NCI-H526 (cell line): ENCODE measurements at places on chromosomes 2 and 18.

DNA sequence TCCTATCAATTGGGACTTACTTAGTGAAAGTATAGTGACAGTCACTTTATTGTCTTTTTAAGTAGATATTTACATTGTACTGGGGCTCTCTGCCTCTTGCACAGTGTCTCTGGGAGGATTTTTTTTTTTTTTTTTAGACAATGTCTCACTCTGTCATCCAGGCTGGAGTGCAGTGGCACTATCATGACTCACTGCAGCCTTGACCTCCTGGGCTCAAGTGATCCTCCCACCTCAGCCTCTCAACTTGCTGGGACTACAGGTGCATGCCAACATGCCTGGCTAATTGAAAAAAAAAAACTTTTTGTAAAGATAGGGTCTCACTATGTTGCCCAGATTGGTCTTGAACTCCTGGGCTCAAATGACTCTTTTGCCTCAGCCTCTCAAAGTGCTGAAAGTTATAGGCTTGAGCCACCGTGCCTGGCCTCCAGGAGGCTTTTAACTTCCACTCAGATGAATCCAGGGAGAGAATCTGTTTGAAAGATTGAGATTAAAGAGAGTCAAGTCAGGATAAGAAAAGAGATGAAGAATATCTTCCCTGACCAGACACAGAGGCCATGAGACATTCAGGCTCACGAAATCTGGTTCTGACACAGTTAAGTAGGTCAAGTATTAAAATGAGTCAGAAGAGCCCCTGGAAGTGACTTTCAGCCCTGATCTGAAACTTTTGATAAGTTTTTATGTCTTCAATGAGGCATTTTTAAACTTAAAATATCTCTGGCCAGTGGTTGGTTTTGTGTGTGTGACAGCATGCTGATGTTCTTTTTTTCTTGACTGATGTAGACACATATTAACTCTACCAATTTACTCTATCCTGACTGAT lies 18.3 kb downstream of the ARHGEF33 start:
- DNase-seq, result no peak

DNA sequence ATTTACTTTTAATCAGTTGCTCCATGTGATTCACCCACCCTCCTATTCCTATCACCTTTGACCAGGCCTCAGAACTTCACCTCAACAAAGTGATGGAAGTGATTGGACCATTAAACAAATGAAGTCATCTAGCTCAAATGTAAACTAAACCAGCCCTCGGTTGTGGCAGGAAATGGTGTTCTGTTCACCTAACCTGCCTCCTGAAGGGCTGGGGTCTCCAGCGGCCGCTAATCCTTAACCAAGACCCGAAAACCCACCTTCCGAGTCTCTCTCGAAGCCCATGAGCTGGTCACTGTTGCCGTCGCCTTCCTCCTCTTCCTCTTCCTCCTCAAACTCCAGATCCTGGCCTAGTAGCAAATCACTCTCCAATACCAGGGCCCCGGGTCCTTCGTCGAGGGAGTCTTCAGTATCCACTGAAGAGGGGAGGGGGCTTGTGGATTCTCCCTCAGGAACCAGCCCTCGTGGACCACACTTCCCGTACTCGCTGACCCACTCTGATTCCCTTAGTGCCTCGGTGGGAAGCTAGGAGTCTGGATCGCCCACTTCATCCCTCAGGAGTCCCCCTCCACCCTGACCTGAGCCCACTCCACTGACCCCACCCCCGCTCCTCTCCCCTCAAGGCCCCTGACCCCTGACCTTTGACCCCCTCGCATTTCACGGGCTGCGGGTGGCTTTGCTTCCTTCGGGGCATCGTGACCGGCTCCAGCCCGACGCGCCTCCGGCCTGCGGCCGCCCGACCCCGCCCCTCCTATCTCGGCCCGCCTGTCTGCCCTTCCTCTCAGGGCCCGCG lies 503 bp downstream of the ZNF513 start:
- no peak for DNase-seq

DNA sequence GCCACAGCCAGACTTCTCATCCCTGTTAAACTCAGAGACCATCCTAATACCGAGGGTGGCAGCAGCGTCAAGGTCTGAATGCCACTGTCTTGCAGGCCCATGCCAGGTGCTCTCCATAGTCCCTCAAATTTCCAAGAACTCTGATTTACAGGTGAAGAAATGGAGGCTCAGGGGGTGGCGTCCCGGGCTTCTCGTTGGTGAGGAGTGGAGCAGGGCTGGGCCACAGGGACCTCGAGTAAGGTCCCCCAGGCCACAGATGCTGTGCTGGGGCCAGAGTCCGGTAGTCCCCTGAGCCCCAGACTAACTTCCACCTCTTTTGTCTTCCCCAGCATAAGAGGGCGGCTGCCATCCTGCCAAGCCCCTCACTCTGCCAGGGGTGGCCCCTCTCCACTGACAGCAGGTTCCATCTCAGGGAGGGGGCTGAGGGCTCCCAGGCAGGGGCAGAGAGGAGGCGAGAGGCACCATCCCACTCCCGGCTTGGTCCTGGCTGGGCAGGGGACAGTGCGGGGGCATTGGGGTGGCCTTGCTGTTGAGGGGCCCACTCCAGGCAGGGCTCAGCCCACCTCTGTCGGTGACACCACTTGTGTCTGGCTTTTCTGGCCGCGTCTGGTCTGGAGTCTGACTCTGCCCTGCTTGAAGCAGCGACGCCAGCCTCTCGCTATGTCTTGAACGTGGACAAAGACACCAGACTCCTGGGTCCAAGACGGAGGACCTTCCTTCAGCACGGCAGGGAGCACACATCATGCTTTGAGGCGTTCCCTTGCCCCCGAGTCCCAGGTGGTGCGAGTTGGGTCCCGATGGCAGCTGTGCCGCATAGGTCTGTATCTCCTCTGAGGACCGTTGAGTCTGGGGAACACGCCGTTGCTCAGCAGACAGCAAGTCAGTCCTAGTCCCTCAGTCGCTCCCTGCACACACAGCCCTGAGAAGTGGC lies 15.9 kb upstream of the KLHL30 start:
- no peak for DNase-seq

DNA sequence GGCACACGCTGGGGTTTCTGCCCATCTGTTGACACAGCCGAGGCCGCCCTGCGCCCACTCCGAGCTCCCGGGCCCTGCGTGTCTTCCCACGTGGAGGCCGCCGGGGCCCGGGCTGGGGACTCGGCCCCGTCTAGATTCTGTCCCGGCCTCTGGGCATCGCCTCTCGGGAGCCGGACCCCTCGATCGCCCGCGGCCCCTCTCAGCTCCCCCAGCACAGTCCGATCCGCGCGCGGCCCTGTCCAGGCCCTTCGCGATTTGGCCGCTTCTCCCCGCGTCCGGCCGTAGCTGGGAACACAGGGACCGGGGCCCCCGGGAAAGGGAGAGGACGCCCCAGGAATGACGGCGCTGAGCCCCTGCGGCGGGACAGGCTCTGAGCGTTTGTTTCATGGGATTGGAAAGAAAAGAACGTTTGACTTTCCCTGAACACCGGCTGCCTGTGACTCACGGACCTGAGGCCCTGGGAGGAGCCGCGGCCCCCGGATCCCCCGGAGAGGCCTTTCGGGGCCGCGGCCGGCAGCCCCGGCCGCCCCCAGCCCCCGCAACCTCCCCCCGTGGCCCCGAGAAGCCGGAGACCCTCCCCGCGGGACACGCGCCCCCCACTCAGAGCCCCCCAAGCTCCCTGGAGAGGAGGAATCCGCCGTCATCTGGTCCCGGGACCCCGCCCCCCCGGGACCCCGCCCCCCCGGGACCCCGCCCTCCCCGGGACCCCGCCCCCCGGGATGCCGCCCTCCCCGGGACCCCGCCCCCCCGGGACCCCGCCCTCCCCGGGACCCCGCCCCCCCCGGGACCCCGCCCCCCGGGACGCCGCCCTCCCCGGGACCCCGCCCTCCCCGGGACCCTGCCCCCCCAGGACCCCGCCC lies 62.7 kb upstream of the CTDP1 start:
- no peak for DNase-seq

DNA sequence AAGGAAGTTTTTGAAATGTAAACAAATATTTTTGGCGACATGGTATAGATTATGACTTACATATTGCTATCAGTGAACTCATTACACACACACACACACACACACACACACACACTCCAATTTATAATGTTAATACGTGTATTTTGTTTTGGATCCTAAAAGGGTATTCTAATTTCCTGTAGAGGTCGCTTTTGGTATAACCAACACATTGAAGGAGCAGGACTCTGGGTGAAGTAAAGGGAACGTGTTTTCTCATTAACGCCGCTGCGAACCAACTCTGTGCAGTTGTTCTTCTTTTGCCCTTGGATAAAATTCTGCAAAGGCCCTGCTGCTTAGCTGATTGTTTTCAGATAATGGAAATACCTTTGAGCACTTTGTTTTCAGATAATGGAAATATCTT lies 190.4 kb downstream of the PMAIP1 start:
- DNase-seq, result peak; percentile 69

GRCh38 chr2:3872451-3872850 lies 169.1 kb downstream of the DCDC2C start:
- no peak for DNase-seq

- no peak for DNase-seq
These were observed 34.0 kb downstream of the UXS1 start for GRCh38 chr2:106159866-106160785.

- no peak for DNase-seq
These were observed 99.5 kb downstream of the DTNA start for GRCh38 chr18:34809451-34810072.

DNA sequence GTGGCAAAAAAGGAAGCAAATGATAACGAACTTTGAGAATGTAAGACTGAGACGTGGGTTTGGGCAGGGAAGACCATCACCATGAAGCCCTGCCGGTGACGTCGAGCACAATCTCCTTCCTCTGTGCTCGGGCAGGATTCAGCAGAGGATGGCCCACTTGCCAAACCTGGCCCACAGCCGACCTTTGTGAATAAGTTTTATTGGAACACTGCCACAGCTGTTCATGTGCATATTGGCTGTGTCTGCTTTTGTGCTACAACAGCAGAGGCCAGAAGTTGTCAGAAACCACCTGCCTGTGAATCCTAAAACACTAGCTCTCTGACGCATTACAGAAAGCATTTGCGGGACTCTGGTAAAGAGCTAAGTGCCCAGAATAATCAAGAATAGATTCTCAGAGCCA lies 223.9 kb downstream of the MYT1L start:
- no peak for DNase-seq

DNA sequence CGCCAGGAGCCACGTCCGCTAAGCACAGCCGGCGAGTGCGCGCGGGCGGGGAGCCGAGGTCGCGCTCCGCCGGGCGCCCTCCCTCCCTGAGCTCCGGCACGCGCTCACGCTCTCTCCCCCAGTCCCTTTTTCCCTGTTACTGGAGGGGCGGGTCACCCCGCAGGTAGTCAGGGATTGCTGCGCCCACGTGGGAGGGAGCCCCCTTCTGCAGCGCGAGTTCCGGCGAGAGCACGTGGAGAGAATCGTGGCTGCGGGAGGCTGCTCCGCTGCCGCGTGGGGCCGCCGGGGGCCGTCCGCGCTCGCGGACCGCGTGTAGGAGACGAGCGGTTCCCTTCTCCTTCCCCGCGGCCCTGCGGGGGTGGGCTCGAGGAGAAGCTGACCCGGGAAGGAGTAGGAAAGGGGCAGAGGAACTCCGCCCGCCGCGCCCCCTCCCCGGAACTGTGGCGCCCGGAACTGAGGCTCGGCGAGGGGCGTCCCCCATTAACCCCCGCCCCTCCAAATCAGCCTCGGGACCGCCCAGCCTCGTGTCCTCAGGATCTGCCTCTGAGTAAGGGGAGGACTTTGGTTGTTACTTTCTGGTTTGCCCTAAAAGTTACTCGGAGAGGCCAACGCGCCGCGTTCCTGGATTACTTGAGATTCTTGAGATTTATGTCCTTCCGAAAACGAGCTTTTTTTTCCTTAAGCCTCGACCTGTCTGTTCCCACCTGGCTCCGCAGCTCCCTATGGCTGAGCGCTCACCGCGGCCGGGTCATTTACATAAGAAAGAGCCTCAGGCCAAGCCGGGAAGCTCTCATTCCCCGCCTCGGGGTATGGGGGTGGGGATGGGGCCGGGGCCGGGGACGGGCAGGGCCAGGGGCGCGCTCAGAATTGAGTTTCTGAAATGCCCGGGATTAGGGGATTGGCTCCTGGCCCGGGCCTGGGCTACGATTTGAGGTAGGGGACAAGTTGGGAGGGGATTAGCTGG lies 1.1 kb downstream of the HK2 start:
- peak; percentile 55 for DNase-seq

GRCh38 chr2:241134711-241135110 lies 14.6 kb downstream of the PASK start:
- DNase-seq, result no peak

DNA sequence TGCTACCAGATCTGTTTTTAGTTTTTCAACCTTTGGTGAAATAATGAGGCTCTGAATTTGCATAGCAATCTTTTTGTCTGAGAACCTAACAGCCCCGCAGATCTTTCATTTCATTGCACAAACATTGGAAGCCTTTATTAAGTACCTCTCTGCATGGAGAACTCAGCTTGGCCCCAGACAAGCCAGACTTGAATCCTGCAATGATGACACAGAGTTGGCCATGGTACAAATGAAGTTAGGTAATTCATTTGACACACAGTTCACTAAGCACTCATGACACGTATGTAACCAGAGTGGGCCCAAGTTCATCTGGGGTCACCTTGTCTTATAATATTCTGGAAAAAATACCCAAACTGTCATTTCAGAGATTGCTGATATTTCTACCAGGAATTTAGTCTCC lies 439.1 kb upstream of the ID2 start:
- peak; percentile 74 for DNase-seq

- DNase-seq, result no peak
These were observed 405 bp downstream of the CASP10 start for GRCh38 chr2:201183365-201183727.

DNA sequence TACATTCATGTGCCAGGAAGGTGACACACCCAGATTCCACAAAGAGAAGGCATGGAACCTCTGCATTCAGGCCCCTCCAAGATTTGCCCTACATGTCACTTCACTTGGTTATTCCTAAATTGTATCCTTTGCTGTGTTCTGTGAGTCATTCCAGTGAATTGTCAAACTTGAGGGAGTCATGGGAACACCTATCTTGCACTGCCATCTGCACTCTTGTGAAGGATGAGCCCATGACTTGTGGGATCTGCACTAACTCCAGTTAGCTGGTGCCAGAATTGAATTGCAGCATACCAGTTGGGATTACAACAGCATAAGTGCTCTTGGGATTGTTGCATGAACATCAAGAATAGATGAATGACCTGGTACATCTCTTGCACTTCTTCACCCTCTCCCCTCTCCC lies 1288.0 kb upstream of the ZEB2 start:
- DNase-seq, result no peak

GRCh38 chr2:148926291-148926961 lies 51.4 kb downstream of the KIF5C start:
- DNase-seq, result no peak

- no peak for DNase-seq
These were observed 18.6 kb upstream of the SCRN3 start for GRCh38 chr2:174376967-174377366.

GRCh38 chr18:23453680-23454058 lies 582 bp downstream of the RIOK3 start:
- DNase-seq, result no peak
